Karpas-422 (cell line): ENCODE measurements at places on chromosomes 1 and 21. TPM values are rescaled to one million over a fixed set of nuclear protein-coding genes. Genes with fewer than 3 reads are reported as not detected.

Gene DYNLT5
- total RNA-seq: not detected in 2 replicates

Gene KANK4
- total RNA-seq: 0.11 and 0.60 TPM in 2 replicates

Gene LRRC8C
- 2.4 and 8.3 TPM in 2 replicates for total RNA-seq

Gene MATN1
- 0.19 and 1.2 TPM in 2 replicates for total RNA-seq

Gene NUAK2
- 1.4 TPM in 2 replicates for total RNA-seq

Gene PRKCZ
- total RNA-seq: not detected in 2 replicates

Gene SLC30A10
- not detected in 2 replicates for total RNA-seq

Gene S100A3
- total RNA-seq: not detected in 2 replicates

Gene DSCAM
- not detected in 2 replicates for total RNA-seq

Gene BATF3
- total RNA-seq: 4.4 and 7.7 TPM in 2 replicates

Gene HPDL
- total RNA-seq: not detected in 2 replicates

Gene SPRR2A
- total RNA-seq: not detected in 2 replicates

Gene FAAH
- total RNA-seq: 1.3 TPM in 1 of 2 replicates, not detected in the other

Gene KRTAP19-8
- total RNA-seq: not detected in 2 replicates

Gene KLHL21
- 12.2 and 13.3 TPM in 2 replicates for total RNA-seq

Gene GRIK1
- 0.14 TPM in 1 of 2 replicates, not detected in the other for total RNA-seq

Gene CAPN9
- not detected in 2 replicates for total RNA-seq

Gene TMEM79
- 6.1 and 9.8 TPM in 2 replicates for total RNA-seq

Gene PKN2
- total RNA-seq: 26.3 and 37.1 TPM in 2 replicates

Gene VCAM1
- not detected in 2 replicates for total RNA-seq

Gene HPCA
- total RNA-seq: not detected in 2 replicates

Gene SKI
- total RNA-seq: 1.7 and 2.4 TPM in 2 replicates

Gene VWA5B1
- not detected in 2 replicates for total RNA-seq

Gene CELA3A
- not detected in 2 replicates for total RNA-seq

Gene LCE1E
- not detected in 2 replicates for total RNA-seq

Gene KCNJ15
- total RNA-seq: not detected in 2 replicates

Gene SPRR1A
- not detected in 2 replicates for total RNA-seq

Gene IPO9
- total RNA-seq: 19.4 and 22.7 TPM in 2 replicates

Gene TAS1R3
- 49.2 and 82.6 TPM in 2 replicates for total RNA-seq

Gene ILDR2
- 8.0 and 30.7 TPM in 2 replicates for total RNA-seq

Gene SERPINC1
- total RNA-seq: 0.26 TPM in 1 of 2 replicates, not detected in the other

Gene ZFP69
- 13.5 and 14.5 TPM in 2 replicates for total RNA-seq

Gene TRNP1
- not detected in 2 replicates for total RNA-seq

Gene AQP10
- not detected in 2 replicates for total RNA-seq
